ENCODE measurements at places on chromosomes 12 and 14.

DNA sequence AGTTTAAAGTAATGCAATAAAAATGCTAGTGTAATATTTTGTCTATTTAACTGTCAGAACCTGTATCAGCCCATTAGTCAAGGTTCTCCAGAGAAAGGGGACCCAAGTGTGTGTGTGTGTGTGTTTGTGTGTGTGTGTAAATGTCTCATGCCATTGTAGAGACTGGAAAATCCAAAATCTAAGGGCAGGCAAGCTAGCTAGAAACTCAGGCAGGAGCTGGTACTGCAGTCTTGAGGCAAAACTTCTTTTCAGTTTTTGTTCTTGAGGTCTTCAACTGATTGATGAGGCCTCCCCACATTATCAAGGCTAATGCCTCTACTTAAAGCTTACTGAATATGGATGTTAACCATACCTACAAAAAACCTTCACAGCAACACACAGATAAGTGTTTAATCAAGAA lies 126.7 kb downstream of the PRKD1 start:
- no peak for DNase-seq

GRCh38 chr14:29587761-29588470 lies 339.7 kb downstream of the PRKD1 start:
- no peak for DNase-seq

DNA sequence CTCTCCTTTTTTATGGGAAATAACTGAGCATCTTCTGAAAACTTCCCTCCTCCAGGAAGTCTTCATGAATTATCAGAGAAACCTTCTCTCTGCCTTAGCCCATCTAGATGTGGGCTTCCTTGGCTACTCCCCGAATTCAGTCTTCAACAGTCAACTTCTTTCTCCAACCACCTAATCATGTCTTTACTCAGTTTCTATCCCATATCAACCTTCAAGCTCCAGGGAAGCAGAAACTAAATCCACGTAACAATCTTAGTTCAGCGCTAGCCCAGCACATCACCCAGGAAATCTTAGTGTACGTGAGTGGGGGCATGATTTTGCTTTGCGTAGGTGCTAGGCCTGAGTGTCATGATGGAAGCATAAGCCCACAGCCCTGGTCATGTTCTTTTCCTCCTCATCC lies 12.7 kb upstream of the KRT77 start:
- DNase-seq: no peak

GRCh38 chr12:24116548-24116947 lies 167.1 kb upstream of the SOX5 start:
- DNase-seq: no peak

GRCh38 chr12:19402743-19403431 lies 36.4 kb upstream of the AEBP2 start:
- no peak for DNase-seq

DNA sequence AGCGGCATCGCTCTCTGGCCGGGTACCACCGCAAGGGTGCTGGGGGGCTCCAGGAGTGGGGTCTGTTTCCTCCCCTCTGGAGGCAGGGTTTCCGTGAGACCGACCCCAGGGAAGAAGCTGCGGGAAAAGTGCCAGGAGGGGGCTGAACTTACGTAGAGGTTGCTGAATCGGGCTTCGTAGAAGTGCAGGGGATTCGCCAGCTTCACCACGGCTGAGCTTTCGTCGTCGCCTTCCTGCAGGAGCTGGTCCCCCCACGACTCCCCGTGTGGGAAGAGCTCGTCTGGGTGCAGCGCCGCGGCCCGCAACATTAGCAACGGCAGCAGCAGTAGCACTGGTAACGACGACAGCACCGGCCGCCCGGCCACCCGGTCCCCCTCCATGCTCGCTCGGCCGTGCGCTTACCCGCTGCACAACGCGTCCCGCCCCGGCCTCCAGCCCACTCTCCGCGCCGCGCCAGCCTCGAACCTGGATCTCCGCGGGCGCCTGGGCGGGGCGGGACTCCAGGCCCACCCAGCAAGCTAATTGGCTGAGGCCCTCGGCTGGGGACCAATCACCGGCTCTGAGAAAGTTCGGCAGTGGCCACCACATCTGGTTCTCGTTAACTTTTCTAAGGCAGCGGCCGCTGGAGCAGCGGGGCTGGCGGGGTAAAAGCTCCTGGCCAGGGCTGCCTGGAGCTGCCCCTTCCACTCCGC lies at the start of gene NID2:
Gene NID2 (minus strand): TSS at position 445 of the 692 bp plus-strand sequence. CDS start 65 bp downstream, at position 380.
- DNase-seq: peak; percentile 96

- DNase-seq: no peak
These were observed 108.9 kb downstream of the SSPN start for GRCh38 chr12:26304273-26304672.

DNA sequence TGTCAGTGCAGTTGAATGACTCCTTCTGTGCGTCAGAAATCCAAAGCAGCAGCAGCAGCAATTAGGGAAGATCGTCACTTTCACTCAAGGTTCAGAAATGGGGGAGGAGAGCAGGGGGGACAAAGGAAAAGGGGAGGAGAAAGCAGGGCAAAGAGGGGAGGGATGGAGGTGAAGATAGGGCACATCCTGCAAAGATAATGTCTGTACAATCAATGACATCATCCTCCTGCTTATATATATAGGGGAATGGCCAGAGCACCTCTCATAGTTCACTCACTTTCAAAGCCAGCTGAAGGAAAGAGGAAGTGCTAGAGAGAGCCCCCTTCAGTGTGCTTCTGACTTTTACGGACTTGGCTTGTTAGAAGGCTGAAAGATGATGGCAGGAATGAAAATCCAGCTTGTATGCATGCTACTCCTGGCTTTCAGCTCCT lies at the start of gene NTS:
Gene NTS (plus strand): TSS at position 265 of the 431 bp plus-strand sequence. CDS start 109 bp downstream, at position 374.
- peak; percentile 4 for DNase-seq

DNA sequence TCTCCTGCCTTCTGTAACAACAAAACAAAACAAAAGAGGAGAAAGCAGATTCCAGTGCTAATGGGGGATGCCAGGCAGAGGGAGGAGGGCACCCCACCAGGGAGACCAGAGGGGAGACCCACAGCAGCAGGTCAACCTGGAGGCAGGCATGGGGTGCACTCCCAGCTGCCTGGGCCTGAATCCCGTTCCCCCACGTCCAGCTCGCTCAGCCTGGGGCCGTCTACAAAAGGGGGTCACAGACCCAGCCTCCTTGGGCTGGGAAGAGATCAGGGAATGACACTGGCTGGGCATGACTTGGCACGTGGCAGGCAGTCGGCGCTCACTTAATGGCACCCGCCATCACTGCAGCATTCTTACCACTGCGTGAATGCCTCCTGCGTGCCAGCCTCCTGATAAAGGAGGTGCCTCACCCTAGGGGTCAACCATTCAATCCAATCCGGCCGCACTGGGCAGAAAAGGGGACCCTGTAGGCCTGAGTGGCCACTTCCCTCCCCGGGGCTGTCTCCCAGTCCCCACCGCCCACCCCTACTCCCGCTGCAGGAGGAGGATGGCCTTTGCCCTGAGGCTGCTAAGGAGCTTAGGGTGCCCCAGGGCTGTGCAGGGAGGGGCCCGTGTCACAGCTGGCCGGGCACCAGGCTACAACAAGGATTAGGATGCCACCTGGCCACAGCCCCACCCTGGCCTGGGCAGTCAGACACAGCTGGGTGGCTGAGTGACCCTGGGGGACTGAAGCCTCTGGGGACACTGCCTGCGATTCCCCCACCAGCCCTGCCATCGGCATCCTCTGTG lies 87.5 kb downstream of the NCOR2 start:
- DNase-seq: no peak

- no peak for DNase-seq
These were observed 447.5 kb downstream of the AACS start for GRCh38 chr12:125512541-125513298.

GRCh38 chr14:64562436-64562835 lies 12.7 kb downstream of the PPP1R36 start:
- no peak for DNase-seq

DNA sequence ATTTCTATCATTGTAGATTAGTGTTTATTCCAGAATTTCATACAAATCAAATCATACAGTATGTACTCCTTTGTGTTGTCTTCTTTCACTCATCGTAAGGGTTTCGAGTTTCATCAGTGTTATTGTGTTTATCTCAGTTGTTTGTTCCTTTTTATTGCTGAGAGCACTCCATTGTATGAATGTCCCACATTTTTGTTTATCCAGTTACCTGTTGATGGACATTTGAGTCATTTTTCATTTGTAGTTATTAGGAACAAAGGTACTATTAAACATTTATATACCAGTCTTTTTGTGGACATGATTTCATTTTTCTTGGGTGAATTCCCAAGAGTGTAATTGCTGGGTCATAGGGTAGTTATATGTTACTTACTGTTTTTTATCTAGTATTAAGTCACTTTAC lies 70.0 kb downstream of the BICD1 start:
- DNase-seq: no peak

- DNase-seq: no peak
These were observed 22.6 kb upstream of the AMIGO2 start for GRCh38 chr12:47102406-47102805.

DNA sequence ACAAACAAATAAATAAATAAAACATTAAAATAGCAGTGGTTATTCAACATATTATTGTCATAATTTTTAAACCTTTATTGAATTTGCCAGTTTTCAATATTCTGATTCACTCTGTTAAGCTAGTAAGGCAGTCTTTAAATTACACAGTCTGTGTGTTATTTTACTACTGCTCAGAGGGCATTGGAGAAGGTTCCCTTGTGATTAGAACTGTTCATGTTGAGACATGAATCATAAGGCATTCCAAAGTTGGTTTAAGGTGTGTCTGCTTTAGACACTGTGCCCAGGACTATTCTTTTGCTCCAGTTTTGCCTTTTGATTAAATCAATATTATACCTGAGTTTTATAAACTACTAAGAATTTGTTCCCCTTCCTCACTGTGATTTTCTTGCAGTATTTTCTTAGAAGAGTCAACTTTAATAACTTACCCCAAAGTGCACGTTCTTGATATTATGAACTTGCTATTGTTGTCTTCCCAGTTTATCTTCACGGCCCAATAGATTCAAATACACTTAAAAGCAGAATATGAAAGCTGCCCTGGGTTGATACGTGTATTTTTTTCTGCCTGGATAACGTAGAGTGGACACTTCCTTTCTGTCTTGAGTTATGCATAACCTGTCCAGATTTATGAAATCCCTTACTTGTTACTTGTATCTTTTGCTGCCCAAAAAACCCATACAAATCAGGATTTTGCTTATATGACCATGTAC lies 105.3 kb upstream of the BCAT1 start:
- DNase-seq: no peak

- peak; percentile 64 for DNase-seq
These were observed at the start of gene ADCY6 for GRCh38 chr12:48788854-48789775. Gene ADCY6 (minus strand): TSS chr12:48789089. CDS start chr12:48783434, 5,655 bp downstream.

DNA sequence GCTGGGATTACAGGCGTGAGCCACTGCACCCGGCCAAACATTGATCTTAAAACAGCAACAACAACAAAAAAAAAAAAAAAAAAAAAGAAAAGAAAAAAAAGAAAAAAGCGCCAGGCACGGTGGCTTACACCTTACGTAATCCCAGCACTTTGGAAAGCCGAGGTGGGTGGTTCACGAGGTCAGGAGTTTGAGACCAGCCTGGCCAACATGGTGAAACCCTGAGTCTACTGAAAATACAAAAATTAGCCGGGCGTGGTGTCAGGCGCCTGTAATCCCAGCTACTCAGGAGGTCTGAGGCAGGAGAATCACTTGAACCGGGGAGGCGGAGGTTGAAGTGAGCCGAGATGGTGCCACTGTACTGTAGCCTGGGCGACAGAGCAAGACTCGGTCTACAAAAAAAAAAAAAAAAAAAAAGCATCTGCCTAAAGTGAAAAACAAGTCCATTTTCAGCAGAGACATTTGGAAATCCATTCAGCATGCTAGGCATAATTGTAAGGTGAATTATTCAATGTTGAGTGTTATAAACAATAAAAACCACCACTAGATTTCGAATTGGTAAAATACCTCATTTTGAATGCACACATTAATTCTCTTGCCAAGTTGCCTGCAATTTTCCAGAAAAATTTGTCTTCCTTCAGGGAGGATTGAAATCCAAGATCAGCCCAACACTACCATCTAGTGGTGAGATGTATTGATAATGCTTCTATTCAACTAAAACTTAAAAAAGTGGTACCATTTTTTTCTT lies 8.0 kb upstream of the CERS5 start:
- peak; percentile 78 for DNase-seq

DNA sequence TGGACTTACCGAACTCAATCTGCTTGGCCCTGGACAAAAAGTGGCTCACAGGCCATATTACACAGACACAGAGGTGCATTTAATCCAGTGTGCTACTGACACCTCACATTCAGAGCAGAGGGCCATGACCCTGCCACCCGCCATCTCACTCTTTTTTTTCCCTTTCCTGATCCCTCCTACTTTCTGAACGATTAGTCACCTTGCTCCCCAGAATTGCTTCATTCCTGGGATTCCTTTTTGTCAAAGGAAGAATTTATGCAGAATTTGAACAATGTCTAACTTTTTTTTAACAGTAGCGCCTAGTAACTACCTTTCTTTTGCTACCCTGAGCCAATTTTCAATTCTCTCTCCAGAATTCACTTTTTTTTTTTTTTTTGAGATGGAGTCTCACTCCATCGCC lies 4.6 kb downstream of the PKP2 start:
- DNase-seq: peak; percentile 15

- DNase-seq: peak; percentile 37
These were observed 77.0 kb downstream of the TMEM117 start for GRCh38 chr12:43912859-43913258.

DNA sequence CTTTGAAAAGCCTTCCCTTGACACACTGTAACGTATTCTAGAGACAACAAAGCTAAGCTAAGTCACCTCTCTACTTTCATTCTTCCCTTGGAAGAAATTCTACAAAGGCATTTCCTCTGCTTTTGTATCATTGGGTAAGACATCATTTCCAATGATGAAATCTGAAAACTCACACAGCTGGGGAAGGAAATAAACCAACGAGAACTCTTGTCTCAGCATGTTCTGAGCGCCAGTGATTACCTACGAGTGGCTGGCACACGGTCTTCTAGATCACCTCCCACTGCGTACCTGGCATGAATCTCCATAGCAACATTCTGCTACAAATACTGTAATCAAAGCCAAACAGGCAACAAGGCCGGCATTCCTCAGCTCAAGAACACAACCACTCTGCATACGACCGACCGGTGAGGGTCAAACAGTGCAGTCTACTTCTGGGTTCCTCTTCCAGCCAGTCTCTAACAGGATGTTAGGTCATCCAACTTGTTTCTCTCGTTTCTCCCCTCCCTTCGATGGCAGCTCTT lies 7.6 kb downstream of the VPS37B start:
- DNase-seq: peak; percentile 45

- peak; percentile 52 for DNase-seq
These were observed 667.6 kb upstream of the TBX3 start for GRCh38 chr12:115351514-115352077.
